ENCODE measurements at places on chromosomes 6 and 20. TPM values are rescaled to one million over a fixed set of nuclear protein-coding genes. Genes with fewer than 3 reads are reported as not detected.

GRCh38 chr20:17684077-17684888 lies 2.2 kb upstream of the RRBP1 start:
- DNase-seq: no peak
- peaks cover 16% of the 10 kb centered on the region for H3K4me1 ChIP-seq
- H3K36me3 ChIP-seq: no peaks in the 10 kb centered on the region
- H3K27me3 ChIP-seq: no peaks in the 10 kb centered on the region

Gene C6orf132
- total RNA-seq: 14.2 TPM

Gene PROCR
- 3.6 TPM for total RNA-seq

DNA sequence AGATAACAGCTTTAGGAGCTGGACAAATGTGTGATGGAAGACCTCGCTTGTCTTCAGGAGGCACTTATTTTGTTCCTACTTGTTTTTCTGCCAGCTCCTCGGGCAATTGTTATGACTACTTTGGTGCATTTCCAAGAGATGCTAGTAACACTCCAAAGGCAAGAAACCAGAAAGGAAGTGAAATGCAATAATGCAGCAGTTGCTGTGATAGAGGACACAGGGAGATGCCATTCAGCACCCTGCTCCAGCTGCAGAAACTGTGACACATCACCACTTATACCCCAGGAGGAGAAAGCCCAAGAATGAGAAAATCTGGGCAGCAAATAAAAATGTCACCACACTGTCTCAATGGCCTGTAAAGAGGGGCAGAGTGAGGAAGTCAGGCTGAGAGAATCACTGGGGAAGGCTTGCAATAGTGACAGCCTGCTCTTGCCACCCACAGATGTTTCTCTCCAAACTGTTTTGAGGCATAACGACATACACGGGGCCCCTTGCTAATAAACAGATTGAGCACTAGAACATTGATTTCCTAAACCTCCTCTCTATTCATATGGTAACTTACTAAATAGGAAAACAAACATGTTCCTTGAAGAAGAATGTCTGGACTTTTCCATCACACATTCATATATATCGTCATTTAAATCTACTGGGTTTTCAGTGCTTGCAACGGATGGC lies 231.0 kb upstream of the PRND start:
- H3K36me3 ChIP-seq: no peaks in the 10 kb centered on the region
- no peak for DNase-seq
- H3K27ac ChIP-seq: no peak overlapping the region

DNA sequence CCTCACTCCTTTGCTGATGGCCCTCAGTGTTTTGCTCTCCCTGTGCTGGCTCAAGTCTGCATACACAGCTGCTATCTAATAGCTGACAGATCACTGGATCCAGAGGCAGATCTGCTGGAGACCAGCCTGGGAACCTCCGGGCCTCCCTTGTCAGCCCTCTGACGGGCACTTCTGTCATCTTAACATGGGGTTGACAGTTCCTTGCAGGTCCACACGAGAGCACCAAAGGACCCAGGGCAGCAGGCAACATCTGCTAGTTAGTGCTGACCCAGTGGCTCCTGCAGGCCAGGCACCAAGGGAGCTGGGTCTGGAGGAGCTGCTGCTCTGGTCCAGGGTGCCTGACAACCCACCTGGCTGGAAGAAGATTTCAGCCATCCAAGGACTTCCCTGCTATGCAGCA lies 208.1 kb downstream of the UST start:
- DNase-seq: no peak
- H3K27ac ChIP-seq: no peak overlapping the region
- H3K4me3 ChIP-seq: no peak overlapping the region
- no peaks in the 10 kb centered on the region for H3K4me1 ChIP-seq

- peak overlapping the region; percentile 96 for H3K27ac ChIP-seq
- no peaks in the 10 kb centered on the region for H3K27me3 ChIP-seq
- H3K4me3 ChIP-seq: no peak overlapping the region
- DNase-seq: no peak
- no peaks in the 10 kb centered on the region for H3K36me3 ChIP-seq
These were observed 3.1 kb downstream of the IFNGR1 start for GRCh38 chr6:137216106-137216505.

DNA sequence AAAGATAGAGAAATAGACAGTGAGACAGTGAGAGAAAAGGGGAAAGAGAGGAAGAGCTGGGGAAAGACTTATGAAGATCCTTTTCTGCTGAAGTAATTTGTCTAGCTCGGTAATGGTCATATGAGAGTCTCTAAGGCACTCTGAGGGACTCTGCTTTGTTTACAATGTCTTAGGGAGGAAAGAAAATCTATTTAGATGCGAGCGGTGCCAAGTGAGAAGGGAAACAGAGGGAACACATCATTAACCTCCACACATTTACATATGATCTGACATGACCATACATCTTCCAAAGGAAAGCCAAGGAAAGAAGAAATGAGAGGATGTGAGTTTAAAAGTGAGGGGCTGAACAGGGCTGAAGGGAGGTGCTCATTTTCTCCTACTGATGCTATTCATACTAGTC lies 862.3 kb upstream of the CITED2 start:
- H3K27ac ChIP-seq: no peak overlapping the region
- H3K27me3 ChIP-seq: no peaks in the 10 kb centered on the region
- no peak for DNase-seq

DNA sequence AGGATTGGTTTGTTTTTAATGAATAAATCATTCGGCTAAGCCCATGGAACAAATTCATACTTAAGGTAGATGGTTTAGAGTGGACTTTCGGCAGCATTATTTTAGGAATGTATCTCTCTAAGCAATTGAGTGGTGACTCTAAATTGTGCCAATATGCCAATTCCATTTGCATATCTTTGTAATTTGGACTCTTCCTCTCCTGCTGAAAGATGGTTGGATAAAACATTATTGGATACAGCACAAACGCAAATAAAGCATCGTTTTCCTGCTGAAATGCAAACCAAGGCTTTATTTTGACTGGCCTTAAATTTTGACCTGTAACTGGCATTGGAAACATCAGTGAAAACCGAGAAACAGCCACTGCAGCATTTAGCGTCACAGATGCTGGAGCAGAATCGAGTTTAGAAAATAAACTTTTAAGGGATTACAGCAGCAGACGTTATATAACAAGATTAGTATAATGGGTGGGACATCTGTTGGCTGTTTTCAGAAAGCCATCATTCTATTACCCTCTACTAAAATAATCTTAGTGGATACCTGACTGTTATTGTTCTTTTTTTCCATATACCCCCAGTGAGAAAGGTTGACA lies 726.0 kb downstream of the KIF16B start:
- H3K27ac ChIP-seq: no peak overlapping the region
- H3K27me3 ChIP-seq: no peaks in the 10 kb centered on the region
- DNase-seq: no peak
- H3K4me3 ChIP-seq: no peak overlapping the region

DNA sequence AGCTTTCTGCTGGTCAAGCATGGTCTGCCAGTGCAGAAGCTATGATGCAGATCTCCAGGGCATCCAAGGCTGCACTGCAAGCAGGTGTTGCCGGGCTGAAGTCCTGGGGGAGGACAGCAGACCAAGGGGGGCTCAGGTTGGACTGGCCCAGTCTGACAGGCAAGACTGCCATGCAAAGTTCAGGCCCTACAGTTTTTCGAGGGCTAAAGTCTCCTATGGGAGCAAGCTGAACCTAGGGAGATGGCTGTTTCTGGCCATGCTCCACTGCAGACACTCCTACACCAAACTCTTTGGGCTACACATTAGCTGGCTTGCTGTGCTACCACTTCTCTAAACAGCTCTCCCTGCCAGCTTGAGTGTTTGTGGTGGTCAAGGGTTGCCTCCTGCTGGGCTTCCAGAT lies 130.0 kb upstream of the SYNCRIP start:
- no peak for DNase-seq
- H3K4me1 ChIP-seq: no peaks in the 10 kb centered on the region
- H3K27me3 ChIP-seq: no peaks in the 10 kb centered on the region
- H3K27ac ChIP-seq: no peak overlapping the region
- no peaks in the 10 kb centered on the region for H3K36me3 ChIP-seq

All from pancreas (tissue), 10 donors.